ENCODE measurements at places on chromosomes 13 and 19. TPM values are rescaled to one million over a fixed set of nuclear protein-coding genes. Genes with fewer than 3 reads are reported as not detected.
A peak's percentile ranks its signal among the peaks of the same experiment; 100 is the strongest.

CEACAM18 gene
- total RNA-seq = not detected

GRCh38 chr13:100600915-100601314 lies 12.3 kb upstream of the GGACT start:
- no peak for DNase-seq

DNA sequence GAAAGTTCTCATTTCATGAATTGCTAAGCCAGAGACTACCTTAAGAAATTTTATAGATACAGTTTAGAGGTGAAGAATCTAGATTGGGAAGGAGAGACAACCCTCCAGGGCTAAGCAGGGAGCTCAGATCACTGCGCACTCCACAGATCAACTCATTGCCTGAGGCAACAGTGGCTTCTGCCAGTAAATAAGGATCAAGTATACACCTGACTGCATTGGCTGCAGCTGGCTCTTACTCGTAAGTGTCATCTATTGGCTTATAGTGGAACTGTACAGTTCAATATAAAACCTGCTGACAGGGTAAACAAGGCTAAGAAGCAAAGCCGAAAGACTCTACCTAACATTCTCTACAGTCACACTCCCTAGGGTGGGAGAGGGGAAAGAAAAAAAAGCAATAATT lies 18.0 kb upstream of the C1QTNF9B start:
- DNase-seq = no peak

- DNase-seq = no peak
Observed at GRCh38 chr13:74929436-74929835, 552.5 kb downstream of the TBC1D4 start.

GRCh38 chr13:80973721-80974120 lies 632.8 kb upstream of the SPRY2 start:
- no peak for DNase-seq

ZNF667 gene
- total RNA-seq = 4.1 TPM

DNA sequence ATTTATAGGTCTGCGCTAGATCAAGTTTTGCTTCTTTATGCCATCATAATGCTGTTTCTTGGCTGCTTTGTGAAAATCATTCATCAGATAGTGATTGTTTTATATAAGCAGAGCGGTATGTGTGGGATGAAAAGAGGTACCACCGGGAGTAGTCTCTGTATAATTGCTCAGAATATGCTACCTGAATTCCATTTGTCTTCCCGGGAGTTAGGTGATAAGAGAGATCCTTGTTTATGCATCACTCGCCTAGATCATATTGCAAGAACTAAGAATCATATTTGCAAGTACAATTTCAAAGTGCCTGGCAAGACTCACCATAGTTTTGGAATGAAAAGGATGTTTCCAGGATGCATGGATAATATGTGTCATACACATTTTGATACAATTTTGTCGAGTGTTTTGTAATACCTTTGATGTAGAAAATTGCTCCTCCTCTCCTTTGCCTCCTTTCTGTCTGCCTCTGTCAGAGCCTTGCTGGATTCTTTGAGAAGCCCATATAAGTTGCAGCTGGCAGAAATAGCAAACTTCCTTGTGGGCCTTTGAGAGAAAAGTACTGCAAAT lies 1306.0 kb upstream of the SLC10A2 start:
- DNase-seq = no peak

GRCh38 chr13:52707375-52707774 lies 32.2 kb downstream of the CNMD start:
- no peak for DNase-seq

DNA sequence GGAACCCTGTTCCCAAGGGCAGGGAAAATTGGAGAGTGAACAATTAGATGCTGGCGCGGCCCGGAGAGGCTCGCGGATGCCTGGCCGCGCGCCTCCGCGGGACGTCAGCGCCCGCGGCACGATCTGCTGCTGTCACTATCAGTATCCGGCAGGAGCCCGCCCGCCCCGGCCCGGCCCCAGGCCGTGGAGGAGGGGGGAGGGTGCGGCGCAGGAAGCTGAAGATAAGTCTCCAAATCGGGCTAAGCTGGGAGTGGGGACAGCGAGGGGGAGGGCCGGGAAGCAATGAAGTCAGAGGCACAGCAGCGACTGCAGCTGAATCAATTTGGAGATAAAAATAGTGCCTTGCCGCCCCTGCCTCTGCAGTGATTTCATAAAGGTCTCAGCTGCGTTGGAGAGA lies 441.5 kb upstream of the KLF12 start:
- DNase-seq = peak; percentile 72

DNA sequence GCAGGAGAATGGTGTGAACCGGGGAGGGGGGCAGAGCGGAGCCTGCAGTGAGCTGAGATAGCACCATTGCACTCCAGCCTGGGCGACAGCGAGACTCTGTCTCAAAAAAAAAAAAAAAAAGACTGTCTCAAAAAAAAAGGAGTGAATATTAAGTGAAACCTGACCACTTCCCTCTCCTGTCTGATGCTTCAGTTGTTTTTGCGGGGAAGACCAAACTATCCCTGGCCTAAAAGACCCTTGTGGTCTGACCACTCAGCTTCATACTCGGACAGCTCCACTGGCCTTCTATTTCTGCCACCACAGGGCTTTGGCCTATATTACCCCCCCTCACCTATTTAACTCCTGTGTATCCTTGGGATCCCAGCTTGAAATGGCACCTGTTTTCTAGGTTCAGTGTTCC lies 2.3 kb downstream of the CLASRP start:
- DNase-seq = no peak

GRCh38 chr19:45968626-45969025 lies 5.0 kb downstream of the NOVA2 start:
- no peak for DNase-seq

ZSCAN5B gene
- not detected for total RNA-seq

KCNRG gene
- total RNA-seq = 0.11 TPM

DNA sequence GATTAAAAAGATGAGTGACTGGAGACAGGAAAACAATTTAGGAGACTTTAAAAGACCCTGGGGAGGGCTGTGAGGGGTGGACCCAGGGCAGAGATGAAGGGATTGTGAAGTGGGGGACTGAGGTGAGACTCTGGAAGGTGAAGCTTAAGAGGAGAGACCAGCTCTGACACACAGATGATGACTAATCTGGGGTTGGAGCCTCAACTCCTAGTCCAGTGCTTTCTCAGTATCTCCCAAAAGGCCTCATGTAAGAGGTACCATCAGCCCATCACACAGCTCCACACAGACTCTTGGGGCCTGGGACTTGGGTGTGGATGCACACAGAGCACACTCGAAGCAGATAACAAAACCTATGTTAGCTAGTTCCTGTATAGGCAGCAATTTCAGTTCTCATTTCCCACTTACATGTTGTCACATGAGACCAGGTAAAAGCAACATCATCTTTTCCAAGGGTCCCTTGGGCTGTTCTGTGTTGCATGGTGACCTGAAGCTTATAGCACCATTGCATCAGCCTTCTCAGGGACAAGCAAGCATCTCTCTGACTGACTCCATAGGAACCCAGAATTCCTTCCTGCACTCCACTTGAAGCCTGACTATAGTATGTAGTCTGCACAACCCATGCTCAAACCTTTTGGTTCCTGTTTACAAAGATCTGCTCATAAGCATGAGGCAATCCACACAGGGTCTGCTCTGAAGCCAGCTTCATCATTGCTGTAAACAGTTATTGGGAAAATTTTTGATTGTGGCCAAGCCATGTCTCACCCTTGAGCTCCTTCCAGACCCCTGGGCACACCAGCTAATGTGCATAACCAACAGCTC lies 88.6 kb upstream of the MYCBP2 start:
- no peak for DNase-seq

DNA sequence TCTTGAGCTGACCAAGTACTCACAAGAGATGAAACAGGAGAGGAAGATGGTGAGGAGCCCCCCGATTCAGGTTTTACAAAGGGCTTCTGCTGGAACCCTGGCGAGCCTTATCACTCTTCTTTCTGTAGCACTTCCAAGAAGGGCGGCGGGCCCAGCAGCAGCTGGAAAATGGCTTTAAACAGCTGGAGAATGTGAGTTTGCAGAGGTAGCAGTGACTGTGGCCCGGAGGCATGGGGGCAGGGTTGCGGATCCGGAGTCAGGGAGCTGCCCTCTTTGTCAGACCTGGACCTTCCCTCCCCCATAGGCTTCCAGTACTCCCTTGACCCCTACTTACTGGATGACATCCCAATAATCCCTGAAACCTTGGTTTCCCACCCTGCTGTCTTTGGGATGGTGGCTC lies 3.6 kb downstream of the TRIP10 start:
- no peak for DNase-seq

GRCh38 chr19:32717496-32717895 lies 2.1 kb upstream of the TDRD12 start:
- no peak for DNase-seq

- no peak for DNase-seq
Observed at GRCh38 chr13:51327961-51328360, 11.5 kb upstream of the SERPINE3 start.

GRCh38 chr19:4018140-4018613 lies 10.6 kb downstream of the PIAS4 start:
- no peak for DNase-seq

- no peak for DNase-seq
Observed at GRCh38 chr13:82654861-82655855, 1227.1 kb downstream of the SLITRK1 start.

Data from activated CD4-positive, alpha-beta T cell treated with anti-CD3 and anti-CD28 coated beads for 36 hours (primary cell).